Skin of body (tissue), 3 donors: ENCODE measurements at places on chromosomes 16 and 17. TPM values are rescaled to one million over a fixed set of nuclear protein-coding genes. Genes with fewer than 3 reads are reported as not detected.

DNA sequence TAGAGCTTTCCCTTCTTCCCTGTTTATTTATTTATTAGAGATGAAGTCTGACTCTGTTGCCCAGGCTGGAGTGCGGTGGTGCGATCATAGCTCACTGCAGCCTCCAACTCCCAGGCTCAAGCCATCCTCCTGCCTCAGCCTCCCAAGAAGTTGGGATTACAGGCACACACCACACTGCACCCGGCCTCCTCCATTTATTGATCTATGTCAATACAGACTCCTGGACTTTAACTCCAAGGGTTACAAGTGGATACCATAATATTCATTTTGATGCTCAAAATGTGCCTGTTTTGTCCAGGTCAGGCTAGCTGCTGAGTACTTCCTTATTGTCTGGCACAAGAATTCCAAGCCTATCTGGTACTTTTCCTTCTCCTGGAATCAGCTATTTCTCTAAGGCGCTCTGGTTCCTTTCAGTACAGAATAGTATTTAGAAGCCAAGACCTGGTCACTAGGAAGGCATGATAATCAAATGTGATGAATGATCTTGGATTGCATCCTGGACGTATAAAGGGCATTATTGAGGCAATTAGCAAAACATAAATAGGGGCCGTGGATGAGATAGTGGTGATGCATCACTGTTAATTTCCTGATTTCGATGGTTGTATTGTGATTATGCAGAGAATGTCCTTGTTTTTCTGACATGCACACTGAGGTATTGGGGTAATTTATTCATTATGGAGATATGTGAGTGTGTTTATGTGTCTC, 21.7 kb downstream of the IL4R start:
- no peak for DNase-seq

- no peak for DNase-seq
Observed at GRCh38 chr16:50386139-50386538, 17.4 kb upstream of the BRD7 start.

GRCh38 chr17:74508156-74508555, 23.1 kb downstream of the CD300LB start:
- DNase-seq = no peak

Gene MMP25
- total RNA-seq = 0.99 TPM

- no peak for DNase-seq
Observed at GRCh38 chr16:9119795-9120194, 28.4 kb downstream of the HAPSTR1 start.

Gene NOD2
- 4.4 TPM for total RNA-seq

GRCh38 chr17:16027708-16028584, 28.3 kb downstream of the TTC19 start:
- DNase-seq = no peak

DNA sequence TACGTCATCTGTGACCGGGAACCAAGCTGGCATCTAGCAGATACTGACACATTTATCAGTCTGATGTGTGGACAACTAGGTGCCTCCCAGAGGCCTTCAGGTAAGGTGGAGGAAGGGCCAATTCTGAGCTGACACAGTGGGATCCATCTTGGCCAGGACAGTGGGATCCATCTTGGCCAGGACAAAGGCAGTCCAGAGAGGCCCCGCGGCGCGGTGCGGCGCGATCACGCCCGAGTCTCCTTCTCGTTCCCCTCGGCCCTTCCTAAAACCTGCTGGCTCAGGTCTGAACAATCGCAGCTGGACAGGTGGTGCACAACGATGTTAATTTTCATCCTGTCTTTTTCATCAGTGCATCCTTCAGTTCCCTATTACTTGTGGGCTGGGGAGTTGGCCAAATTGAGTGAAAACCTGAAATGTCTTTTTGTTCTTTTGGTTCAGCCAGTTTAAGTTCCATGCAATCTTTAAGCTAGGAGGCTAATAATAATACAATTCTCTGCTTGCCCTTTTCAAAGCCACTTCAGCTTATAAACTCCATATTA, 486 bp upstream of the WSB1 start:
- no peak for DNase-seq

Gene NPIPB6
- 1.9 TPM for total RNA-seq

GRCh38 chr16:31099860-31100638, 5.5 kb upstream of the VKORC1 start:
- DNase-seq = no peak

Gene PABPN1L
- not detected for total RNA-seq

Gene WNT3
- 10.5 TPM for total RNA-seq
